Activated gamma-delta T cell treated with Interleukin-2 at 50 U/mL for 16 hours (primary cell): ENCODE measurements at places on chromosomes 11 and 22.

- DNase-seq, result no peak
These were observed 21.6 kb downstream of the LRFN4 start for GRCh38 chr11:66878474-66878873.

- DNase-seq, result no peak
These were observed 3.3 kb downstream of the FGF19 start for GRCh38 chr11:69700278-69701140.

DNA sequence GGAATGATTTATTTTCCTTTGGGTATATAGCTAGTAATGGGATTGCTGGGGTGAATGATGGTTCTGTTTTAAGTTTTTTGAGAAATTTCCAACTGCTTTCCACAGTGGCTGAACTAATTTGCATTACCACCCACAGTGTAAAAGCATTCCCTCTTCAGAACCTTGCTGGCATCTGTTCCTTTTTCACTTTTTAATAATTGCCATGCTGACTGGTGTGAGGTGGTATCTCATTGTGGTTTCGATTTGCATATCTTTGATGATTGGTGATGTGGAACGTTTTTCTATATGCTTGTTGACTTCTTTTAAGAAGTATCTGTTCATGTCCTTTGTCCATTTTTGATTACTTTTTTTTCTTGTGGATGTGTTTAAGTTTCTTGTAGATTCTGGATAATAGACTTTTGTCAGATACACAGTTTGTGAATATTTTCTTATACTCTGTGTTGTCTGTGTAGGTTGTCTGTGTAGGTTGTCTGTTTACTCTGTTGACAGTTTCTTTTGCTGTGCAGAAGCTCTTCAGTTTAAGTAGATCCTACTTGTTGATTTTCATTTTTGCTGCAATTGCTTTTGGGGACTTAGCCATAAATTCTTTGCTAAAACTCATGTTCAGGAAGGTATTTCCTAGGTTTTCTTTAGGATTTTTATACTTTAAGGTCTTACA is 291.8 kb upstream of the DDI1 start:
- DNase-seq, result no peak

GRCh38 chr11:67732045-67732787 is 57.8 kb upstream of the ALDH3B2 start:
- peak; percentile 37 for DNase-seq

GRCh38 chr22:49365910-49366309 is 461.8 kb downstream of the BRD1 start:
- DNase-seq, result no peak

DNA sequence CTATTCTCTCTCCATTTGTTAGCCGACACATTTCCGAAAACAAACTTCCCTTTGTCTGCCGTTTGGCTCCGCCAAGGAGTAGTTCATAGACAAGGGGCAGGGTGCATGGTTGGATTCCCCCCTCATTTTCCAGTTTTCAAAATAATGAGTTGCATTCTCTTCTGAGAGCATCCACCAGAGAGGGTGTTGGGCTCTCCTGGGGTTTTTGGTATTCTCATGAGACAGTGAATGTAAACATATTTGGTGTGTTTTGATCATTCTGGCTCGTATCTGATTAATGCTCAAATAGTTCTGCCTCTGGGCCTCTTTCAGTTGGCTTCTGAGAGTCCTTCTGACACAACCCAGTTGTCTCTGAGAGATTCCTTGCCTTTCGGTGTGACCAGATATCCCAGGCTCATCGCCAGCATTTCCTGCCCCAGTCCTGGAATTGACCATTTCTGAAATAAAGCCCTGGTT is 21.7 kb downstream of the GRAMD4 start:
- no peak for DNase-seq

GRCh38 chr11:63505857-63506528 is at the start of gene LGALS12:
LGALS12 (plus strand) TSS chr11:63506084; CDS start chr11:63506459, 375 bp downstream.
- DNase-seq, result no peak

DNA sequence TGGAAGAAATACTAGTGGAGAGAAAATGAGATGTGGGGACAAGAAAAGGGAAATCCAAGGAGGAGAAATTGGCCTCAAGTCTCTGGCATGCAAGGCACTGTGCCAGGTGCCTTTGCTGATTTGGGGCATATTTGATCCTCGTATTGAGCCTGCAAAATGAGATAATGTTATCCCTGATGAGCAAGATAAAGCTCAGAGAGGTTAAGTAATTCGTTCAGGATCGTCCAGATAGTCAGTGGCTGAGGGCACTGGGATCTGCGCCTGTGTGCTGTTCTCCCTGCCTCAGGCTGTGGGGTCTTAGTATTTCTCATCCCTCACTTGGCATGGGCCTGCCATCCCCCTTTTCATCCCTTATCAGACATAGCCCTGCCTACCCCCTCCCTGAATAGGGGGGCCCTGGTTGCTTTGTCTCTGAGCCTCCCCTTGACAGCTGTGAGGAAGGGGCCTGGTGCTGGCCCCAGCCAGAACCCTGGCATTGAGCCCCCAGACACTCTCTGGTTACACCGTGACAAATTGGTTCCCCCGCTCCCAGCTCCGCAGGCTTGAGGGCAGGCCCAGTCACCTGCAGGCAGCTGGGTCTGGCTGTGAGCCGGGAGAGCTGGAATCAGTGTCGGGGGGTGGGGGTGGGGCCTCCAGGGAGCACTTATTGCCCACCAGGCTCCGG is 85.7 kb downstream of the NECTIN1 start:
- DNase-seq, result no peak

GRCh38 chr22:20510811-20511577 is 3.6 kb downstream of the MED15 start:
- DNase-seq, result no peak

DNA sequence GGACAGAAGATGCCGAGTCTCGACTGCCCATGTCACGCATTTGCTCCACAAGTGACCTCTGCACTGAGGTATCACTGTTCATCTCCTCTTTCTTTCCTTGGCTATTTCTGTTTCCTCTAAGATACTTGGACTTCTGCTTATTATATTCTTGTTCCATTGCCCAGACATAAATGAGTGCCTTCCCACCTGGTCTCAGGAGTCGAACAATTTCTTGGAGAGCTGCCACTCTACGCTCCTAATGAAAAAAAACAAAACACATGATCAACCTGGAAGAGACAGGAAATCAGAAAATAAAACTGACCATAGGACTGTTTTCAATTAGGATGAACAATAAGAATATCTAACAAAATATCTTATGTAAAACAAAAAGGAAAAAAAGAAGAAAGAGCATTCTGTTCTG is 47.4 kb upstream of the CWF19L2 start:
- no peak for DNase-seq

- no peak for DNase-seq
These were observed 97.1 kb downstream of the KCNQ1 start for GRCh38 chr11:2541881-2542361.

DNA sequence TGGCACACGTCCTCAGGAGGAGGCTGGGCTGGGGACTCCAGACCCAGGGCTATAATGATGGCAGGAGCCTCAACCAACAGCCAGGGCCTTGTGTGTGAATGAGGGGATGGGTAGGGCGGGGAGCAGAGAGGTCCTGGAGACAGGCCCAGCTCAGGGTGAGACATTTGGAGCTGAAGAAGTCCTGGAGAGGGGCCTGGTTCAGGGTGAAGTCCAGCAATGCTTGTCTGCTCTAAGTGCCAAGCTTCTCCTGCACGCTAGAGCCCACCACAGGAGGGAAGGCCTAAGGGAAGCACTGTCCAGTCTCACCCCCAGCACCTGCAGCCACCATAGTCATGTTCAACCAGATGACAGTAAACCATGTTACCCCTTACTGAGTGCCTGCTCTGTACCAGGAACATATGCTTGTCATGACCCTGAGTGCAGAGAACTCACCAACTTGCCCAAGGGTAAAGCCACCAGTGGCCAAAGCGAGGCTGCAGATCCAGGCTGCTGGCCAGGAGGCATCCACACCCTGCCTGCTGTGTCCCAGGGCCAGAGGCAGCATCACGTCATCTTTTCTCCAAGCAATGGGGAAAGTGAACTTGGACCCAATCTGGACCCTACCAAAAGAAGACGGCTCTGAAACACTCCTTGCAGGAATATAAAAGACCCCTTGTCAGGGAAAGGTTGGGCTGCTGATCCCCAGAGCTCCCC is 24.0 kb downstream of the LMO1 start:
- DNase-seq, result no peak

GRCh38 chr11:121198491-121198890 is 94.1 kb upstream of the SC5D start:
- DNase-seq, result no peak

- DNase-seq, result no peak
These were observed 1.7 kb upstream of the SLC29A2 start for GRCh38 chr11:66373265-66373664.
